ENCODE measurements at places on chromosomes 12 and 14. TPM values are rescaled to one million over a fixed set of nuclear protein-coding genes. Genes with fewer than 3 reads are reported as not detected.

The PRB2 gene
- total RNA-seq, result not detected

The CNTN1 gene
- total RNA-seq, result 47.3 TPM

The P2RX2 gene
- total RNA-seq, result 1.5 TPM

The VTI1B gene
- 48.5 TPM for total RNA-seq

The EML5 gene
- total RNA-seq, result 6.5 TPM

The CLMN gene
- 34.1 TPM for total RNA-seq

The ALDH1L2 gene
- total RNA-seq, result 1.4 TPM

The SPX gene
- 13.3 TPM for total RNA-seq

The CACNA2D4 gene
- total RNA-seq, result 2.6 TPM

The RHOJ gene
- total RNA-seq, result 13.4 TPM

The A2ML1 gene
- total RNA-seq, result 0.93 TPM

The CATSPERB gene
- total RNA-seq, result 0.99 TPM

The GYS2 gene
- not detected for total RNA-seq

The ZC2HC1C gene
- total RNA-seq, result 4.5 TPM

The VRK1 gene
- 21.8 TPM for total RNA-seq

The SLC17A8 gene
- 0.23 TPM for total RNA-seq

The POTEG gene
- not detected for total RNA-seq

The SIX1 gene
- 18.0 TPM for total RNA-seq

The EFCAB11 gene
- 10.5 TPM for total RNA-seq

The PTPN6 gene
- 21.1 TPM for total RNA-seq

The MARCHF9 gene
- 8.9 TPM for total RNA-seq

The GDF3 gene
- 0.64 TPM for total RNA-seq

The NUAK1 gene
- total RNA-seq, result 10.7 TPM

The TC2N gene
- 22.1 TPM for total RNA-seq

The NTF3 gene
- total RNA-seq, result 5.7 TPM

The PLBD1 gene
- total RNA-seq, result 31.4 TPM

The DRAM1 gene
- total RNA-seq, result 15.2 TPM

The CPNE6 gene
- not detected for total RNA-seq

The DDX54 gene
- total RNA-seq, result 45.1 TPM

The TAS2R43 gene
- total RNA-seq, result 10.3 TPM

The E2F7 gene
- 4.6 TPM for total RNA-seq

The PPP1R1A gene
- 11.9 TPM for total RNA-seq

The TRIM9 gene
- 1.6 TPM for total RNA-seq

The HAL gene
- total RNA-seq, result 1.7 TPM

The TAS2R42 gene
- total RNA-seq, result not detected

The PRIMA1 gene
- 0.41 TPM for total RNA-seq

The C12orf54 gene
- total RNA-seq, result not detected

The OTOGL gene
- total RNA-seq, result 0.82 TPM

The ZCRB1 gene
- total RNA-seq, result 38.4 TPM

The RGS6 gene
- 4.4 TPM for total RNA-seq

The LBHD2 gene
- total RNA-seq, result not detected

The IGF1 gene
- total RNA-seq, result 15.9 TPM

All from metanephros (tissue), 2 donors.